ENCODE measurements at places on chromosomes 2 and 18.

GRCh38 chr18:2961821-2962220, 51.1 kb downstream of the LPIN2 start:
- peak; percentile 49 for DNase-seq

DNA sequence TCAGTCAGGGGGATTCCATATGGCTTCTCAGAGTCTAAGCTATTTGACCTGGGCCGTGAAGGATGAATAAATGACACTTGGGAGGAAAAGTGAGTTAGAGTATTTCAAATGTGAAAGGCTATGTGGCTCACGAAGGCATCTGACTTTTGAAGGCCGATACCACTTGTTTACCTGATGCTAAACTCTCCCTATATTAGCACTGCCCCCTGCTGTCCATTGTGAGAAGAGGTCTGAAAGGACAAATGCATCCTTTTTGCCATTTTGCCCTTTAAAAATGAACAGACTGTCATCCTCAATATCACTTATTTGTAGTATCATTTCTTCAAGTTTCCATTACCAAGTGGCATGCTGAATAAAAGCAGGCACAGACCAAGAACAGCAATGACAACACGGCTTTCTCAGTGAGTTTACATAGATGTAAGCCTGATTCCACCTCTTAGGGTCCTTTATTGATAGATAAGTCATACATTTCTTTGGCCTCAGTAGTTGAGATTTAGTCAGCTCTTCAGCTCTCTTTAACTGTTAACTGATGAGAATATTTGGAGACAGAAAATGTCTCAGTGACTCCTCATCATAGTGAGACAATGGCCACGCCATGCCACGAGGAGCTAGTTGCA, 40.1 kb downstream of the DOCK10 start:
- DNase-seq = peak; percentile 63

GRCh38 chr18:56076723-56077122, 488.7 kb upstream of the TCF4 start:
- peak; percentile 43 for DNase-seq

DNA sequence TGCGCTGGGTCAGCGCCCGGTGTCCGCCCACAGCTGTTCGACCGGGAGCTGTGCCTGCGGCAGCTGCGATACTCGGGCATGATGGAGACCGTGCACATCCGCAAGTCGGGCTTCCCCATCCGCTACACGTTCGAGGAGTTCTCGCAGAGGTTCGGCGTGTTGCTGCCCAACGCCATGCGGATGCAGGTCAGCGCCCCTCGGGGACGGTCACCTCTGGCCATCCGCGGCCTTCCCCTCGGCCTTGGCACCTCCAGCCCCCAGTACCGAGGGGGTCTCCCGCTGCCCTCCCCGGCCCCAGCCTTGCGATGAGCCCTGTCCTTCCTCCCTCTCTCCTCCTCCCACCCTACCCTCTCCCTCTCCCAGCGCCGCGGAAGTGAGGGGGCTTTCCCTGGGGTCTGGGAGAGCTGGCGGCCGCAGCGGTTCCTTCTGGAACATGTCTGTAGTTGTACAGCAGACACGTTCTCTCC, 53.2 kb upstream of the GPR17 start:
- no peak for DNase-seq

- DNase-seq = no peak
Measured at GRCh38 chr2:127235082-127235702, 15.1 kb upstream of the CYP27C1 start.

- DNase-seq = no peak
Measured at GRCh38 chr2:219496247-219496824, 2.4 kb upstream of the GMPPA start.

GRCh38 chr2:46669996-46670793, 190.8 kb downstream of the TMEM247 start:
- peak; percentile 63 for DNase-seq

DNA sequence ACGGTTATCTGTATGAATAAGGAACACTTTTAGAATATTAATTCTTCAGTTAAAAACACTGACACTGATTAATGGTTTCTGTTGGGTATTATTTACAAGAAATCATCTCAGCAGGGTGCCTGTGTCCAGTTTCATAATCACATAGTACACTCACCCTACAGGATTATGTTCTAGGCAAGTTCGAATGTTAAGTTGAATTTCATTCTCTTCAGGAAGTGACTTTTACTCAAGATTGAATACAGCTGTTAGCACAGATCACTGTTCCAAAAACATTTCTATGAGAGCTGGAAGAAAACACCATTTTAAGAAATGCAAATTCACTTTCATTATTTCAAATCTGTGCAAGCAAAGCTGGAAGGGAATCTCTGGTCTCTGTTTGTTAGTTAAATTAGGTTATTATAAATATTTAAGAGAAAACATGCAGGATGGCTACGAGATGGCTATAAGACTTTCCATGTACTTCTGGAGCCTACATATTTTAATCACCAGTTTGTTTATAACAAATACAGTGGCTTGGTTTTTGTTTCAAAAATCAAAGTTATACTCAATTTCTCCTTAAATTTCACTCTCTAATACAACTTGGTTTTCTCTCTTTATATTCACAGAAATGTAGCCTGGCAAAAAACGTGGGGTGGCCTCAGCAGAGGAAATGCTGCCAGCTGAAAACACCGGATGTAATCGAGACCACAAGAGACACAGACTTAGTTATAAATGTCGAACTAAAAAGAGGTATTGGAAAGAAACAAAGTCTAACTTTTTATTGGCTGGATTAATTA, 65.8 kb downstream of the RBMS1 start:
- peak; percentile 54 for DNase-seq

DNA sequence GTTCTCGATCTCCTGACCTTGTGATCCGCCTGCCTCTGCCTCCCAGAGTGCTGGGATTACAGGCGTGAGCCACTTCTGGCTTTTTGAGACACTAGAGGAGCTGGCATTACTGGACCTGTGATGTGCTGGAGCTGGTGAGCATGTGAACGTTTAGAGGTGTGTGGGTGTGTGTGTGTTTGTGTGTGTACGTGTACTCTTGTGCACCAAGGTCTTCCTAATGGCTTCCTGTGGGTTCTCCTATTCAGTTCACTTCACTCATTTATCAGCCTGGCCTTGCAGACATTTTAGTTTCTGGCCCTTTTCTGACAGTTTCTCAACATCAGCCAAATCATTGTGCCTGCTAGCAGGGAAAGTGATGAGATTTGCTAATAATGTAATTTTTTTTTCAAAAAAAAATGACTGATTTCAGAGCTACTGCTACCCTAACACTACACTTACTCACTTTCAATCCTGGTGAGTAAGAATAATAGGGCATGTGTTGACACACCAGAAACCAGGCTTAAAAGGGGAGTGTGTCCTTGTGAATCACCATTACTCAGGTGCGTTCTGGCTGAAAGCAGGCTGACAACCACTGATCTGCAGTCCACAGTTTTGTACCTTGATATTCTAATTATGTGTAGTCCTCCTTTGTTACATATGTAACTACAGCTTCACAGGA, 41.0 kb upstream of the ACTR3 start:
- DNase-seq = peak; percentile 63

DNA sequence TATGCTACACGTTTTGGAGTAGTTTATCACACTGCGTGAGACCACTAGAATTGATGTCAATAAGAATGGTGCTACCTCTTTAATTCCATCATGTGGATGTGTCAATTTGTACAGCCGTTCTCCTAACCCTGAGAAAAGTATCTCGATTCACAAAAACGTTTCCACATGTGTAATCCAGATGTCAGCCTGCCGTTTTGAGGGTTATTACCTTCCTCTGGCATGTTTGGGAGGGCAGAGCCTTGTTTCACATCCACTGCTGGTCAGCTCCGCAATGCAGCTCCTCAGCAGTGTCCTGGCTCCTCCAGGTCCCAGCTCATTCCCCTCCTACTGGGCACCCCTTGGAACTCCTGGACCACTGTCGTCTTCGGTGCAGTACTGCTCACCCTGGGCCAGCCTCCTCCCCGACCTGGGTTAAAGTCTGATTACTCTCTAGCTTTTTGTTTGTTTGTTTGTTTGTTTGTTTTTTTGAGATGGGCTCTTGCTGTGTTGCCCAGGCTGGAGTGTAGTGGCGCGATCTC, 34.6 kb downstream of the COPS7B start:
- DNase-seq = no peak

DNA sequence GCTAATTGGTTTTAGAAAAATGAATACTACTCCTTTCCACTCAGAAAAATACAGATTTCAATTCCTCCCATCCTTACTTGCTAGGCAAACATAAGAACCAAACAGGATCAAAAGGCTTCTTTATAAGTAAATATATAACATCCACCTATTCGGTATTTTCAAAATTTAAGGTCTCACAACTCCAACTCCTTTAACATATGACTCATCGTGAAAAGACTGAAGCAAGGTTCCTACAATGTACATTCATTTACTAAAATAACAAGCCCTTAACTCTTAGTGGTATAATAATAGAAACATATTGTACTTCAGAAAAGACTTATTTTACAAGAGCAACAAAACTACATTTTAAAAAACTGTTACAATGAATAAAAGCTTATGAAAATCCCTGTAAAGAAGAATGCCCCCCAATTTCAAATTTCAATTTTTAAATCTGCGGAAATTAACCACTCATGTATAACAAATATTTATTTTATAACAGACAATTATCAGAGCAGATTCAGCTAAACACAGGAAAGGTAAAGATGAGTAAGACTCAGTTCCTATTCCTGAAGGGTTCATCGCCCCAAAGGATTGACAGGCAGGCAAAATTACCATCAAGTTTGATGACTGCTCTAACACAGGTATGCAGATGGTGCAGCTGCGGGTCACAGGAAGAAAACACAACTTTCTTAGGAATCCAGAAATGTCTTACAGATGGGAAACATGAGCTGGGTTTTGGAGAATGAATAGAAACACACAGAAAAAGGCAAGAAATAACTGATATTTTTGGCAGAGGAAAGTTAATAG, 96.4 kb downstream of the COBLL1 start:
- peak; percentile 15 for DNase-seq

Data from M059J (cell line).